ENCODE measurements at places on chromosomes 1 and 21.

- no peak for DNase-seq
Observed at GRCh38 chr21:45581322-45581712, 39.1 kb upstream of the SLC19A1 start.

GRCh38 chr1:174837386-174837785, 162.4 kb upstream of the CACYBP start:
- no peak for DNase-seq

GRCh38 chr1:112397841-112398240, 1.8 kb downstream of the CTTNBP2NL start:
- DNase-seq: no peak

GRCh38 chr1:50424884-50425375, 1.7 kb upstream of the DMRTA2 start:
- no peak for DNase-seq

DNA sequence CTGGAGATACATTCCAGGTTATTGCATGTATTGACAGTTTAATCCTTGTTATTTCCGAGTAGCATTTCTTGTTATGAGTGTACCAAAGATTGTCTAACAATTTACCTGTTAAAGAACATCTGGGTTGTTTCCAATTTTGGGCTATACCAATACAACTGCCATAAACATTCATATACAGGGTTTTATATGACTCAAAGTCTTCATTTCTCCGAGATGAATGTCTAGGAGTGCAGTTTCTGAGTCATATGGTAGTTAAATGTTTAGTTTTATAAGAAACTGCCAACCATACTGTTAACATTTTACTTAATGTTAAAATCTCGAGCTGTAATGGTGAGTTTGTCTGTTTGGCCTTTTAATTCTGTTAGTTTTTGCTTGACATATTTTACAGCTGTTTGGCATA, 10.0 kb downstream of the RAB4A start:
- no peak for DNase-seq

DNA sequence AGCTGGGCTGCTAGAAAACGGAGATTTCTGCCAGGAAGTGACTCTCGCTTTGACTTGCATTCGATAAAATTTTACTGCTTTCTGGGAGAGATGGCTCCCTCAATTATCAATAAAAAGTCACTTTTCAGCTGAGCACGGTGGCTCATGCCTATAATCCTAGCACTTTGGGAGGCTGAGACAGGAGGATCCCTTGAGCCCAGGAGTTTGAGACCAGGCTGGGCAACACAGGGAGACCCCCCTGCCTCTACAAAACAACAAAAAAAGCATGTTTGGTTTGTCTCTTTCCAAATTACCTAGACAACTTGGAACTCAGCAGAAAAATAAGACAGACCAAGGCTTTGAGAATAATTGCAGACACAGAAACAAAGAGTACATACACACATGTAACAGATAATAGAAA, 12.9 kb upstream of the ENSA start:
- DNase-seq: no peak

GRCh38 chr1:180188684-180189175, 34.1 kb downstream of the QSOX1 start:
- no peak for DNase-seq

- no peak for DNase-seq
Observed at GRCh38 chr1:75035536-75035935, 98.7 kb upstream of the LHX8 start.

DNA sequence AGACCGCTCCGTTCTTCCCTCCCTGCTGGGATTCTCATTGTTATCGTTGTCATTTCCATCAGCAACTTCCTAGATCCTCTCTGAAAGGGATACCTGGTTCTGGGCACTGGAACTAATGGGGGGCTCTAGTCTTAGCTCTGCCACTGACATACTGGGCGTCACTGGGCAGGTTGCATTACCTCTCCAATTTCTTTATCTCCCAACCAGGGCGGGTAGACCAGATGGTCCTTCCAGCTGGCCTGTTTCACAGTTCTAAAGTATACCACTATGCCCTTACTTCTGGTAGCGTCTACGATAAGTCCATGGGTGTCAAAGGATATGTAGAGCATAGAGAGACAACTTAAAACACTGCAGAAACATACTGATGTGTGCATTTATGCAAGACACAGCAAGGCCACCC, 1.4 kb downstream of the GPR37L1 start:
- DNase-seq: no peak

DNA sequence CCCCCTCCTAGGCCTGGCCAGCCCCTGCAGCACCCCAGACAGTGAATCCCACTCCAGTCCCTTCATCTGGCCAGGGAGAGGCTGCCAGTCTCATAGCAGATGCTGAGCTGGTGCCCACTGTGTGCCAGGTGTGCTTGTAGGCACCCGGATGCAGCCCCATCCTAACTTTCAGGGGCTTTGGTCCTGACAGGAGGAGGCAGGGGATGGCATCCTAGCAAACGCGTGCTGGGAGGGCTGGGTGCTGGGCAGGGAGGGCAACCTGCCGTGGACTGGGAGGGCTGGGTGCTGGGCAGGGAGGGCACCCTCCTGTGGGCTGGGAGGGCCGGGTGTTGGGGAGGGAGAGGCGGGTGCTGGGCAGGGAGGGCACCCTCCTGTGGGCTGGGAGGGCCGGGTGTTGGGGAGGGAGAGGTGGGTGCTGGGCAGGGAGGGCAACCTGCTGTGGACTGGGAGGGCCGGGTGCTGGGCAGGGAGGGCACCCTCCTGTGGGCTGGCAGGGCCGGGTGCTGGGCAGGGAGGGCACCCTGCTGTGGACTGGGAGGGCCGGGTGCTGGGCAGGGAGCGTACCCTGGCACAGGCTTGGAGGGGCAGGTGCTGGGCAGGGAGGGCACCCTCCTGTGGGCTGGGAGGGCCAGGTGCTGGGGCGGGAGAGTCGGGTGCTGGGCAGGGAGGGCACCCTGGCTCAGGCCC, 35.3 kb downstream of the SLC19A1 start:
- DNase-seq: no peak

GRCh38 chr21:41581592-41582228, 73.8 kb upstream of the TMPRSS2 start:
- DNase-seq: no peak

- no peak for DNase-seq
Observed at GRCh38 chr1:72281637-72282270, 585 bp downstream of the NEGR1 start.

GRCh38 chr1:39852214-39852791, 31.0 kb downstream of the TRIT1 start:
- DNase-seq: peak; percentile 72

DNA sequence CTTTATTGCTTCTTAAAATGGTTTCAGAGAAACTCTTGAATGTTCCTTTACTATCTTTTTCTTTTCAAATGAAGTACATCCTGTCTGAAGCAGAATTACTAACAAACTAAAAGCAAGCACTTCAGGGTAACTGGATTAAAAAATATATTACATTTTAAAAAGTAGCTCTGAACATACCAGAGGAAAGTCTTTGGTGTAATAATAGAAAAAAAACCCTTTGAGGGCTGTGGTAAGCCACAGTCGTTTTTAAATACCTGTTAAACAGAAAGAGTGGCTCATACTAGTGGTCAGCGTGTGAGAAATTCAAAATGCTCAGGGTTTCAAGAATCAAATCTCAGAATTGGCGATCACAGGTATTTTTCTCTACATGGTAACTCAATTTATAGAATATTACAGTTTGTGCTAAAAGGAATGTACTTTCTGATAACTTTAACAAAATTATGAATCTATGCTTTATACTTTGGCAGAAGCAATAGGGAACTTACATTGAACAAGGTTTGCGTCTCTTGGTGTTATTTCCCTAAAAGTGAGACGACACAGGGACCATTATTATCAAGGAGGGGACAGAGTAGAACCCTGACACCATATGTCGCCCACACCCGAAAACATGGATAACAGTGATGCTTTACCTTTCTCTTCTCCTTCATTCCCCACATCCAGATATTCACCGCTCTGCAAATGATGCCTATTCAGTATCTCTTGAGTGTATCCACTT, 97.0 kb upstream of the DPH5 start:
- DNase-seq: no peak

- DNase-seq: no peak
Observed at GRCh38 chr1:36223381-36223995, 755 bp upstream of the THRAP3 start.

GRCh38 chr1:26946270-26946669, 14.0 kb downstream of the KDF1 start:
- DNase-seq: no peak

DNA sequence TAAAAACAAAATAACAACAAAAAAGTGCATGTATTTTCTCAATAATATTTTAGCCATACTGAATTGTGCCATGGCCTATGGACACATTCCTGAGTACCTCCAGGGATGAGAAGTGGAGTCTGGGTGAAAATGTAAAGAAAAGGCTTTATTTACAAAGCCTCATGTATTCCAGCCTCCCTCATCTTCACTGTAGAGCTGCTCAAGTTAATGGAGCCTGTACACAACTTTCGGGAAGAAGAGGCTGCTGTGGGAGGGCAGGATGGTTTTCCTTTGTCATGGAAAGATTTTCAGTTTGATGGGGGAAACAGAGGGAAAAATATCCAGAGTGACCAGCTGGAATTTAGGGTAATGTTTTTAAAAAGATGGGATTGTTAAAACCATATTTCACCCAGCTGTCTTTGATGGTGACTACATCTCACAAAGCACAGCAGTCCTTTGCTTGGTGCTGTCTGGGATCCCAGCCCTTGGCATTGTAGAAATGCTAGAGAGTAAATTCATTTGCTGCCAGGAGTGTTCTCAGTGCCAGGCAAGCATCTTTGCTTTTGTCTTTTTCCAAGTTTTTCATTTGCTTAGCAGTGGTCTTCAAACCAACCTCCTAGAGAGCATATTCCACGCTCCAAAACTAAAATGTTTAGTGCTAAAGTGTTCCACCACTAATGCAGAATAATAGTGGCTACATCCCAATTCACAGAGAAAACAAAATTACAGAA, 54.9 kb downstream of the DPT start:
- DNase-seq: no peak

DNA sequence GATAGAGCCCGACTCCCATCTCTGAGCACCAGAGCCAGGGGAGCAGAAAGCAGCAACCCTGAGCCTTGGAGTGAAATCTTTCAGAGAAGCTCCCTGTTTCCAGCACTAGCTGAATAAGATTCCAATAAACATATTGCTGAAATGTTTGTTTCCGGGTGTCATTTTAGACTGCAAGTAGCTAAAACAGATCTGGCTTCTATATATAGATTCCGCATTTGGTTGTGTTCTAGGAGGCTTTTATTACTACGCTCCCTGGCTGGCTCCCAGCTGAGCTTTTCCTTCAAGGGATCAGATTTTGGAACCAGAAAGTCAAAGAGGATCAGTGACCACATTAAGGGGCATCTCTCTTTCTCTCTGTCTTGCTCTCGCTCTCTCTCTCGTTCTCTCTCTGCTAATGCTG, 88.2 kb downstream of the PAPPA2 start:
- DNase-seq: no peak

- DNase-seq: no peak
Observed at GRCh38 chr1:206653715-206654459, 18.6 kb downstream of the DYRK3 start.

- no peak for DNase-seq
Observed at GRCh38 chr1:73205294-73205973, 923.1 kb upstream of the NEGR1 start.

GRCh38 chr1:66373157-66373591, 160.8 kb upstream of the SGIP1 start:
- DNase-seq: no peak

DNA sequence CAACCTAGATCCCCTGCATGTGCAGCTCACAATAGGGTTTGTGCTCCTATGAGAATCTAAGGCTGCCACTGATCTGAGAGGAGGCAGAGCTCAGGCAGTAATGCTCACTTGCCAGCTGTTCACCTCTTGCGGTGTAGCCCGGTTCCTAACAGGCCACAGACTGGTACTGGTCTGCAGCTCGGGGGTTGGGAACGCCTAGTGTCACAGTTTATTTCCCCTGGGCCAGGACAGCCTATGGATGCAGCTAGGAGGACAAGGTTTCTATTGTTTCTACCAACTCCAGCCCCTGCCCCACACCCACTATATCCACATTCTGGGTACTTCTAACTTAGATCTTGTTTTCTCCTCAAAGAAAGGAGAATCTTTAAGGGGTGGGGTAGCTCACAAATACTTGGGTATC, 58.7 kb upstream of the PRRC2C start:
- DNase-seq: no peak

GRCh38 chr1:78743626-78744025, 94.0 kb downstream of the IFI44 start:
- DNase-seq: no peak

GRCh38 chr1:40740039-40740996, 43.3 kb upstream of the KCNQ4 start:
- DNase-seq: no peak

DNA sequence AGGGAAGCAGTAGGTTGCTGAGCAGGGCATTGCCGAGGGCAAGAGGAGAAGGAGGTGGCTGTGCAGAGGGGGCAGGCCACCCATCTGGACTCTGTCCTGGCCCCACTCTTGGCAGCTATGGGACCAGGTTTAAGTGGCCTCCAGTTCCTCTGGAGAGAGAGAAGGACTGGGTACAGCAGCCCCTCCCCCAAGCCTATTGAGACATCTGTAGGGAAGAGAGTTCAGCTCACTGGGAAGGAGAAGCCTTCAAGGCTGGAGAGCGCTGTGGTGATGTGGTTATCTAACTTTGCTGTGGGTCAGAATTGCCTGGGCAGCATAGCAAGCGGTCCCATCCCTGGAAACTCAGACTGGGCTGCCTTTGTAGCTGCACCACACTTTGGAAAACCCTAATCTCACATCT, 93.9 kb downstream of the KCNJ15 start:
- DNase-seq: no peak

DNA sequence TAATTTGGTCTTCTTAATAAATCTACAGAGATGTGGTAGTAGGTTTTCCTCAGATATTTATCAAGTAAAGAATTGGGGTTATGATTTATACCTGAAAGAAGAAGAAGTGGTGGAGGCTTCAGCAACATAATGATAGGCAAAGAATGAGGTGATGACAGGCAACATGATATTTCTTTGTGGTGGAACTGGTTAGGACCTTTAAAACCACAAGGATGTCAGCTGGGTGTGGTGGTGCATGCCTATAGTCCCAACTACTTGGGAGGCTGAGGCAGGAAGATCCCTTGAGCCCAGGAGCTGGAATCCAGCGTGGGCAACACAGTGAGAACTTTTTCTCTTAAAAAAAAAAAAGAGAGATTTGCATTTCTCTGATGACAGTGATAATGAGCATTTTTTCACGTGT, 34.1 kb upstream of the COL11A1 start:
- DNase-seq: no peak

DNA sequence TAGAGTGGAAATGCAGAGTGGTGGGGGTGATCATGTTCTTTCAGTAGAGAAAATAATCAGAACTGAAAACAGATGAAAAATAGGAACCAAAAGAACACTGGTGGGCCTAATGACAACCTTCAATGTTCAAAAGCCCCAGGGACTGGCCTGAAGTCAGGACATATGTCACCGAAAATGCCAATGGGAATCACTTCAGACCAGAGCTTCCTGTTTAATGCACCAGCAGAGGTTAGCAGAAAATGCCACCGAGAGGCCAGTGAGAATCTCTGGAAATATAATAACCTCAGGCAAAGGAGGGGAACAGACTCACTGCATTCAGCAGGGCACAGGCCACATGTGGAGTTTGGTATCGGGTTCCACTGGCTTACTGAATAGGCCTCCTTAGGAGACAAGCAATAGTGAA, 15.9 kb upstream of the CD58 start:
- DNase-seq: no peak
